Breast epithelium (tissue), 4 donors: ENCODE measurements at places on chromosomes 6 and 20. TPM values are rescaled to one million over a fixed set of nuclear protein-coding genes. Genes with fewer than 3 reads are reported as not detected.

DNA sequence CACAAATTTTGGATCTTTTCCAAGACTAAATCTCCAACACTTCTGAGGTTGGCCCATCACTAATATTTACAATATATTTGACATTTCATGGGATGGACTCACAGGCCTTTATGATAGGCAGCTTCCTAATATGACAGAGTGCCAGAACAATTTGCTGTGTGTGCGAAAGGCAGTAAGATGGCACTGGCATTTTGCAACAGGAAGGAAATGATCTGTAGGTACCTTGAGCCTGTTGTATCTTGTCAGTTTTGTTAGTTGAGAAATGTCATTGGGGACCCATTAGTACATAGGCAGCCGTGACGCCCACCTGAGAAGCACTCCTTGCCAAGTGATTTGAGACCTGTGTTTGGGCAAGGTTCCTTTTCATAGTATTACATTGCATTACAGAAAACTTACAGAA, 153.4 kb upstream of the HEY2 start:
- no peak for DNase-seq
- no peaks in the 10 kb centered on the region for H3K27me3 ChIP-seq
- H3K4me3 ChIP-seq, result no peak overlapping the region
- H3K4me1 ChIP-seq, result no peaks in the 10 kb centered on the region

DNA sequence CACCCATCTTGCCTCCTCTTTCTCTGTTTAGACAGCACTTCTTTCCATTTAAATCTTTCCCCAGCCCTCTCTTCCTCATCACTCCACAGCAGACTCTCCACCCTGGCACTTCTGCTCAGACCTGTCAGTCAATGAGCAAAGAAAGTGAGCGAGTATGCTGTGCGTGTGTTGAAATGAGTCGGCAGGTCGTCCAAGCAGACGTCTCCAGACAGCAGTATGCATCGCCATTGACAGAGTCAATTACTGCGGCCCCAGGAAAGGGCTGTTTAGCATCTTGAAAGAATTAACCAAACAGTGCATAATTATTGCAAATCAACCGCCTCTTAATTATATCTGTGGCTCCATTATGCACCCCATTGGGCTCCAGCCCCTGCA, 54.8 kb upstream of the KCNG1 start:
- no peaks in the 10 kb centered on the region for H3K4me1 ChIP-seq
- H3K36me3 ChIP-seq, result no peaks in the 10 kb centered on the region
- H3K27me3 ChIP-seq, result no peaks in the 10 kb centered on the region
- H3K27ac ChIP-seq, result no peak overlapping the region
- no peak for DNase-seq

- peak; percentile 63 for DNase-seq
- H3K27me3 ChIP-seq, result no peaks in the 10 kb centered on the region
- H3K27ac ChIP-seq, result peak overlapping the region; percentile 99
- H3K4me1 ChIP-seq, result no peaks in the 10 kb centered on the region
- H3K36me3 ChIP-seq, result no peaks in the 10 kb centered on the region
- peak overlapping the region; percentile 60 for H3K4me3 ChIP-seq
Measured at GRCh38 chr6:26022132-26022472, 59.5 kb downstream of the TRIM38 start.

DNA sequence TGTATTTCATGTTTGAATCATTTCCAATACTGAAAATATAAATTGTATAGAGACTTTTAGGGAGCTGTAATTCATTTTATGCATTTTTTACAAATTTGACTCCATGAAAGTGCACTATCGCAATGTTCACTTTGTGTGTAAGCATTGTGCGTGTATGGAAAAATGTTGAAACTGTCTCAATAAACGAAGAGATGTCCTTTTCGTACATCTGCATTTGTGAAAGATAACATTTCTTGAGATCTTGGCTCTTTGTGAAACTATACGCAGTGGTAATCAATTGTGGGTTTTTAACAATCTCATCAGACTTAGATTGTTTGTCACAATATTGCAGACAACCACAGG, 18.6 kb upstream of the ZBP1 start:
- H3K4me3 ChIP-seq, result no peak overlapping the region
- H3K27ac ChIP-seq, result no peak overlapping the region
- no peaks in the 10 kb centered on the region for H3K4me1 ChIP-seq
- H3K27me3 ChIP-seq, result no peaks in the 10 kb centered on the region

MCCD1 gene
- not detected for total RNA-seq

DNA sequence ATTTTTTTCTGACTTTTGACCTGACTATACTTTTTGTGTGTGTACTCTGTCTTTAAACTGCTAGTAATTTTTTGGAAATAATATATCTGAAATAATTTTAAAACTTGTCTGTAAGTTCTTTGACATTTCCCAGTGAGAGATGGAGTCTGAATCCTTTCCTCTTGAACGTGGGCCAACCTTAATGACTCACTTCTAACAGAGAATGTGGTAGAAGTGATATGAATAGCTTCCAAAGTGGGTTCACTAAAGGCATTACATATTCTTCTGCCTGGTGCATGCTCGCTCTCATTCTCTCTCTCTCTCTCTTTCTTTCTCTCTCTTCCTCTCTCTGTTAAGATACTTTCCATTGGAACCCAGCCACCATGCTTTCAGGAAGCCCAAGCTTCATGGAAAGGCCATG, 108.7 kb upstream of the FERMT1 start:
- H3K27ac ChIP-seq, result no peak overlapping the region
- H3K4me3 ChIP-seq, result no peak overlapping the region
- no peaks in the 10 kb centered on the region for H3K36me3 ChIP-seq

DNA sequence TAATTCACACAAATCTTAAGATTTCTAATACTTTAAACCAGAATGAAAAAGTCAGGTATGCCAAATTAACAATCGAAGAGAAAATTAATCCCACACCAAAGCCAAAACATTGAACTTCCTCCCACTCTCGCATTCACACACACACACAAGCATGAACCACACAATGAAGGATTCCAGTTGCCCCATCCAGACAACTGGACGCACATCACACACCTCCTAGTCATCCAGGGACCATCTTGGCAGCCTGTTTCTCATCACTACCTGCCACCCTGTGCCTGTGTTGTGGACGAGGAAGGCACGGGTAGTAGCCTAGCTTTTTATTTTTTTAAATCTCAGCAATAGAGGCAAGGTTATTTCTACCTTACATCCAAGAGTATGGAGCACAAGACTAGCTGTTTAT, 15.2 kb downstream of the B4GALT5 start:
- no peak for DNase-seq
- H3K36me3 ChIP-seq, result no peaks in the 10 kb centered on the region
- H3K4me3 ChIP-seq, result no peak overlapping the region

PI3 gene
- total RNA-seq, result 0.88 TPM

GRCh38 chr6:21003780-21004541, 469.7 kb downstream of the CDKAL1 start:
- no peak for DNase-seq
- no peaks in the 10 kb centered on the region for H3K27me3 ChIP-seq
- no peaks in the 10 kb centered on the region for H3K36me3 ChIP-seq
- no peak overlapping the region for H3K27ac ChIP-seq

DNA sequence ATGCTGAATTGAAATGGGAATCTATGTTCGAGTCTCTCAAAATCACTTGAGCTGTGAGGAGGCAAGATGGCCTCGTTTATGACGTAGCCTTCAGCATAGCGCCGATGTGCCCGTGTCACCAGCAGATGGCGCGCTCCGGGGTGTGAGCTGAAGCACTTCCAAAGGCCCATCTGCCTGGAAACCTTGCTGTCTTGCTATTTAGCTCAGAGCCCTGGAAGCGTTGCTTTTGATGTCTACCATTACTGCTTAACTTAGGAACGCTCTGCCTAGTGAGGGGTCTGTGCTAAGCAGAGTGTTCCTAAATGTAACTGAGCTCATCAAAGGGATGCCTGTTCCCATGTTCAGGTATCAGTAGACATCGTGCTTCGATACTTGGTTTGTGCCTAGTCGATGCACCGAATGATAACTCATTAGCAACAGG, 67.7 kb downstream of the SYCP2L start:
- no peak for DNase-seq
- no peaks in the 10 kb centered on the region for H3K4me1 ChIP-seq
- H3K36me3 ChIP-seq, result no peaks in the 10 kb centered on the region

DNA sequence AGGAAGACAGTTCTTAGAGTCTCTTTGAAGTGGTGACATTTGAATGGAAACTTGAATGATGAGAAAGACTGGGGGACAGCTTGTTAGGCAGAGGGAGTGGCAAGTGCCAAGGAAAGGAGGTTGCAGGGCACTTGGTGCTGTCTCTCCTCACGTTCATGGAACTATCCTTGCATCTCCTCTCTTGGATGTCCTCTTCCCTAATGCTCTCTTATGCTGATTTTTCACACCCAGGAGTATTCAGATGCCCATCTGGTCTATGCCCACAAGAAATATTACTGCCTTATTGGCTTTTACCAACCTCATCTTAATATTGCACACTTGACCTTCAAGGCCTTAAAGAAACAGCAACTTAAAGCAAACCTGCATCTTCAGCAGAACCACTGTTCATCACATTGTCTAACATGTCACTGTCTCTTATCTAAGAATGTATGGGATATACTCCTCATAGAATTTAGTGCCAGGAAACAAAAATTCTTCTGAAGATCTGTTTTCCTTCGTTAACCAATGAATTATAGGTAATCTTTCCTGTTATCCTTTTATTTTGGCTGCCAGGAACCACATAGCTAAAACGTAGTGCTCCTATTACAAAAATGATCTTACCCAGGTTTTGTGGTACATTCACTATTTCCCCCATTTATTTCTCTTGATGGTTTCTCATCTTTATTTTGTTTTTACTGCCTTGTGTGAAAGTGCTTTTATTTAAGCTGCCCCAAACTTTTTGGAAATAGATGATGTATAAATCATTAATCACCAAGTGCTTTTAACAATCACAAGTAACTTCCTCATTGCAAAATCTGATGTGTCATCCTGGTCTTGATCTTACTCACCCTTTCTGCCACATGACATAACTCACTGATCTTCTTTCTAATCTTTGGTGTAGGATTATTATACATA, 12.8 kb downstream of the RGS17 start:
- no peaks in the 10 kb centered on the region for H3K27me3 ChIP-seq
- no peak overlapping the region for H3K27ac ChIP-seq
- no peak for DNase-seq
- H3K4me3 ChIP-seq, result no peak overlapping the region

- DNase-seq, result no peak
- H3K4me1 ChIP-seq, result no peaks in the 10 kb centered on the region
- no peaks in the 10 kb centered on the region for H3K27me3 ChIP-seq
- no peak overlapping the region for H3K4me3 ChIP-seq
- no peak overlapping the region for H3K27ac ChIP-seq
- H3K36me3 ChIP-seq, result no peaks in the 10 kb centered on the region
Measured at GRCh38 chr6:36245572-36246061, 24.2 kb upstream of the PNPLA1 start.

- H3K27ac ChIP-seq, result no peak overlapping the region
- peak; percentile 36 for DNase-seq
- no peaks in the 10 kb centered on the region for H3K27me3 ChIP-seq
- H3K36me3 ChIP-seq, result no peaks in the 10 kb centered on the region
- no peaks in the 10 kb centered on the region for H3K4me1 ChIP-seq
Measured at GRCh38 chr6:33761922-33762629, 15.4 kb upstream of the IP6K3 start.

TEAD3 gene
- total RNA-seq, result 26.2 TPM

- peak overlapping the region; percentile 68 for H3K4me3 ChIP-seq
- no peaks in the 10 kb centered on the region for H3K4me1 ChIP-seq
- no peaks in the 10 kb centered on the region for H3K27me3 ChIP-seq
- DNase-seq, result no peak
Measured at GRCh38 chr20:2693286-2694007, 867 bp downstream of the EBF4 start.

INSM1 gene
- total RNA-seq, result not detected

GRCh38 chr6:123519189-123519505, 117.6 kb downstream of the TRDN start:
- no peak for DNase-seq
- no peak overlapping the region for H3K4me3 ChIP-seq
- no peak overlapping the region for H3K27ac ChIP-seq
- no peaks in the 10 kb centered on the region for H3K27me3 ChIP-seq
- no peaks in the 10 kb centered on the region for H3K36me3 ChIP-seq

GRCh38 chr6:3741477-3741871, 10.0 kb downstream of the PXDC1 start:
- H3K27me3 ChIP-seq, result no peaks in the 10 kb centered on the region
- H3K4me1 ChIP-seq, result peaks cover 7% of the 10 kb centered on the region
- peak overlapping the region; percentile 50 for H3K27ac ChIP-seq
- peaks cover under 1% of the 10 kb centered on the region for H3K36me3 ChIP-seq

DNA sequence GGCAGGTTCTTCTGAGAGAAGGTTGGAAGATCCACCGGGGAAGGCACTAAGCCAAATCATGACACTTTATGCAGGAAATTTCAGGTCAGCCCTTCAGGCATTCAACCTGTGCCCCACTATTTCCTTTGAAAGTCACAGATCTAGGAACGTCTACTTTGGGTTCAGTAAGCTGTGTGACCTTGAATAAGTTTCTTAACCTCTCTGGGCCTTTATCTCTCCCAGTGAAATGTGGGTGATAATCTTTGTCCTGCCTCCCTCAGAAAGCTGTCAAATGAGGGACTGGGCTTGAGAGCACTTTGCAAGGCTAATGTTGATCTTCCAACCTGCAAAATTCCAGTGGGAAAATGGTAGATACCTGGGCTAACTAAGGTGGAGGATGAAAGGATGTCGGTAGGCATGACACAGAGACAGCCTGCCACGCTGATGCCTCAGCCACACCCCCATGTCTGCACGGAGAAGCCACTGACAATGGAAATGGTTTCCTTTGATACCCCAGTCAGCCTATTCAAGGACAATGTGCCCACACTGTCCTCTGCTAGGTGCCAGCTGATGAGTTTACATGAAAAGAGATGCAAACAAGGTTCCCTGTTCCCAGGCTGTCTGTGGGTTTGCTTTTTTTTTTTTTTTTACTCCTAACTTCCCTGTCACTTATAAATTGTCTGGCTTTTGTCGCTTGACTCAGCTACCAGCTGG, 9.3 kb downstream of the BNIP5 start:
- no peaks in the 10 kb centered on the region for H3K36me3 ChIP-seq
- H3K4me1 ChIP-seq, result no peaks in the 10 kb centered on the region
- no peaks in the 10 kb centered on the region for H3K27me3 ChIP-seq
- H3K4me3 ChIP-seq, result no peak overlapping the region
- no peak for DNase-seq
- H3K27ac ChIP-seq, result no peak overlapping the region
